ENCODE measurements at places on chromosomes 1 and 21.

GRCh38 chr1:10679496-10680220 is 116.8 kb downstream of the CASZ1 start:
- DNase-seq = no peak

- DNase-seq = no peak
Measured at GRCh38 chr1:32540605-32541004, 1.4 kb downstream of the ZBTB8A start.

DNA sequence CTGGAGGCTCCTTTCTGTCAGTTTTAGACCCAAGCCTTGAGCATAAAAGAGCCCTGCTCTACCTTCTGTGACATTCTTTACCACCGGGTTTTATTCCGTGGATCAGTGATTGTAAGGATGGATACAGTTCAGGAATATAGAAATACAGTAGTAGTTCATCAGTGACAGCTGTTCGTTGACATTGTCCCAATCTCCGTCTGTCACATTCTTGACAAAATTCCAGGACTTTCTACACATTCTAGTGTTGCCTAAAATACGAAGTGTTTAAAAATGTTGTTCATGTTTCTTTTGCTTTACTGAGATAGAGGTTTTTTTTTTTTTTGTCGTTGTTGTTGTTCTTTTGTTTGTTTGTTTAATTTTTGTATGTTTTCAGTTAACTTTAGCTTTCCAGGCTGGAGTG is 29.9 kb downstream of the MAP10 start:
- no peak for DNase-seq

- DNase-seq = no peak
Measured at GRCh38 chr1:68429233-68429808, 20.4 kb downstream of the RPE65 start.

DNA sequence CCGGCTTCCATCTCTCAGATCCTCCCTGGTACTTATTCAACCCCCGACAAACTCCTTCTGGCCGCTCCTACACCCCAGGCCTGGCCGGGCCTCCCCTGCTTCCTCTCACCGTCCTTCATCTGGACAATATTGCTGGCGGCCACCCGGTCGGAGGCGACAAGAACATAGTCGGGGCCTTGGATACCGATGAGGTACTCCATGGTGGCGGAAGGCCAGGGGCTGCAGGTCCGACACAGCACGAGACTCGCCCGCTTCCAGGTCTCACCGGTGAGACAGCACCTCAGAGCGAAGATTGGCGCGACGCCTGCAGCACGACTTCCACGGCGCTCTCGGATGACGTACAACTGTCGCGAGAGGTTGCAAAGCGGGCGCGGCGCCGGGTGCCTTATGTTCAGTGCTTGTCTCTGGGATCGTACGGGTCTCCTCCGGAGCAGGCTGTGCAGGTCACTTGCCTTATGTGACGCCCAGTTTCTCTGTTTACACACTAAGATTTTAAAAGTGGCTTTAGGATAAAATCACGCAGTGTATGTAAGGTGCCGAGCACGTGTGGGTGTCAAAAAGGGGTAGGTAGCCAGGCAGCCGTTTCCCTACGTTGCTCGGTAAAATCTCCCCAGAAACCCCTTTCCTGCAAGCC is at the start of gene PSMB2:
PSMB2 (minus strand) TSS at position 294 of the 634 bp plus-strand sequence; CDS start at position 200, 94 bp downstream.
- peak; percentile 88 for DNase-seq

GRCh38 chr1:101290119-101290921 is 53.5 kb downstream of the S1PR1 start:
- DNase-seq = no peak

- no peak for DNase-seq
Measured at GRCh38 chr1:182885591-182885990, 46.4 kb downstream of the DHX9 start.

DNA sequence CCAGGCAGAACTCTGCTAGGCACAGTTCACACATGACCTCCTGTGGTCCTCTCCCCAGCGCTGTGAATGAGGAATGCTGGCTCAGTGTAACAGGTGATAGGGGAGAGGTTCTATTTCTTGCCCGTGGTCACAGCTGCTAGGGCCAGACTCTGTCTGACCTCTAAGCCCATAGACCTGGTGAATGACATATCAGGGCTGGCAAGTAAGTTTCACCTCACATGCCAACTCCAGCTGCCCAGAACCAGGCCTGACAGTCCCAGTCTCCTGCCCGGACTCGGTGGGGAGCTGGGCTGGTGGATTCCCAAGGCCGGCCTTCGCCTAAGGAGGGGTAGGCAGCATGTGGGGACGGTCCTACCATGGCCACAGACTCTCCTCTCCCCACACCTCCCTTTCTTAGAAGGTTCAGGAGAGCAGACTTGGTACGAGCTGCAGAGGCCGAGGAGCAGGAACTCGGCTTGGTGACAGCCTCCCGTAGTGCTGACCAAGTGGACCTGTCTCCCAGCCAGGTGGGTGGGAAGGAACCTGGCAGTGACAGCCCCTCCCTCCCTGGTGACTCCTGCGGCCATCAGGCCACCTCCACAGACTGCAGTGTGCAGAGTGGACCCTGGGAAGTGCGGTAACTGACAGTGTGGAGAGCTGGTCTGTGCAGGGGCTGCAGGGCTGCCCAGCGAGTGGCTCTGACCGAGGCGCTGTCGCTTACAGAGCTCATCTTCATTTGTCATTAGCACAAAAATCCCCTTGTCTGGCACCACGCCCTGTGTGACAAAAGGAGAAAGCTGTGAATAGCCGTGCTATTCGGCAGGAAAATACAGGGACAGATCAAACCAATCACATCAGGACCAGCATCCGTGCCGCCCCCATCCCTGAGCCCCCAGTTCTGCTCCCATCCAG is 74.6 kb downstream of the SCCPDH start:
- no peak for DNase-seq

DNA sequence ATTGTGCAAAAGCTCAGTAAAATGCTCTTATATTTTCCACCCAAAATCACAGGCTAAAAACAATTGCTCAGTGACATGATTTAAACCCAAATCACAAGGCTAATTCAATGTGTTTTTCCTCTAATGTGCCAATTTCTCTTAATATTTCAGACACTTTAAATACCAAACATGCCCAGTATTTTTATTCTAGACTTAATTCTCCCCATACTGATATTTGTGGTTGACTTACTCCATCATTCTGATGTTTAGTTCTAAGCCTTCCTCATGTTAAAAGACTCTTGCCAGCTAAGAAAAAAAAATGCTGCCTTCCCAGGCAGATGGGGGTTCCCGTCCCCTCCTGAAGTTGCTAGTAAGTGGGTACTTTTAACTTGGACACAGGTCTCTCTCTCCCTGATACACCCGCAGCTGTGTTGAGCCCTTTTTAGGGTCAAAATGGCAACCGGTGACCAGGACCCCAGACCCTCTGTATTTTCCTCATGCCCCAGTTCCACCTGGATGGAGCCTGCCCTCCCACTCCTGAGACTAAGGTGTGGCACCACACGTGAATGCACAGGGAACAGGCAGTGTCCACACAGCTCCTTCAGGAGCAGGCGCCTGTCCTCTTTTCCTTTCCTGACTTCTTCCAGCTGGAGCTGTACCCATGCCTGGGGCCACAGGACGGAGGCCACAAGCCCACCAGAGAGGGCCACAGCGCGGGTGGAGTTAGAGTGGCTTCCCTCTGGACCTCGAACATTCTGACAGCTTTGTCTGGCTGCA is 118.9 kb downstream of the RIPK4 start:
- no peak for DNase-seq

- DNase-seq = no peak
Measured at GRCh38 chr1:66985835-66986234, 61.0 kb downstream of the MIER1 start.

GRCh38 chr1:217090060-217090911 is 367.1 kb upstream of the ESRRG start:
- DNase-seq = peak; percentile 45

- peak; percentile 21 for DNase-seq
Measured at GRCh38 chr1:31064111-31064717, 1.3 kb downstream of the PUM1 start.

GRCh38 chr1:171910786-171911185 is 69.5 kb downstream of the DNM3 start:
- DNase-seq = no peak

DNA sequence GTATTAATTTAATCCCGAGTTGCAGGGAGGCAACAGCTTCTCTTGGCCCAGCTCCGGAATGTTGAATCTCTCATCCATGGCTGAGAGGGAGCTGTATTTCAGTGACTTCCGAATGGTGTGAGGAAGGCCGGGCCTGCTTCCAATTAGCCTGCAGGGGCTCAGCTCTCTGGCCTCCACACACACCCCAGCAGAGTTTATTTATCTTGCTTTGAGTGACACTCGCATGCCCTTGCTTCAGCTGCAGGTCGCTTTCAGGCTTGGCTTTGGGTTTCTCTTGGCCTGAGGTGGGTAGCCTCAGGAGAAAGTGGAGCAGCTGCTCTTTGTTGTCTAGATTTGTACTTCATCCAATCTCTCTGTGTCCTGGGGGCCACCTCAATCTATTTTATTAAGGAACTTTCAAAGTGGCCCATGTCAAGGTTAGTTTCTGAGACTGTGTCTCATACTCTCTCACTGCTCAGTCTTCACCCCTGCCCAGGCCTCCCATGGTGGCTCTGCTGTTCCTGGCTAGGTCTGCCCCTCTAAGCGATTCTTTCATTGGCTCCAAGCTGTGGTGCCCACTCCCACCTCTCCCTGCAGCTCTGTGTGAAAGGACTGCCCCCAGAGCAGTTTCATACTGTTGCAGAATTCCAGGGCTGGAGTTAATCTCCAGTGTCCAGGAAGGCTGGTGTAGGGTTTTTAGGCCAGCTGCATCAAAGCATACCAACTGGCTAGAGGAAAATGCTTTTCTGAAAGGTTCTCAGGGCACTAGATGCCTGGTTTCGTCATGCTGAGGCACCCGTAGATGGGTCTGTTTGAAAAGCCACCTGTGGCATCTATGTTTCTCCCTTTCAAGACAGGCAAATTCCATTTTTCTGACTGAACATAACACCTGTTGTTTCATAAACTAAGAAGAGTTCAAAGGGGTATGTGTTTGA is 153.5 kb downstream of the PLXNA2 start:
- no peak for DNase-seq

DNA sequence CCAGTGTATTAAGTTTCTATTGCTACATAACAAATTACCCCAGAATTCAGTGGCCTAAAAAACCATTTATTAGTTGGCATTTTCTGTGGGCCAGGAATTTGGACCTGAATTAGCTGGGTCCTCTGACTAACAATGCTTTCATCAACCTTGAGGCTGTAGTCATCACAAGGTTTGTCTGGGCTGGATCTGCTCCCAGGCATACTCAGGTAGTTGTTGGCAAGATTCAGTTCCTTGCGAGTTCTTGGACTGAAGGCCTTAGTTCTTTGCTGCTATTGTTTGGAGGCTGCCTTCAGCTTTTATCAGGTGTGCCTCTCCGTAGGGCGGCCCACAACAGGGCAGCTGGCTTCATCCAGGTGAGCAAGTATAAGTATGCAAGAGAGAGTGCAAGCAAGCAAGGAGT is 31.4 kb upstream of the DEPDC1 start:
- no peak for DNase-seq

DNA sequence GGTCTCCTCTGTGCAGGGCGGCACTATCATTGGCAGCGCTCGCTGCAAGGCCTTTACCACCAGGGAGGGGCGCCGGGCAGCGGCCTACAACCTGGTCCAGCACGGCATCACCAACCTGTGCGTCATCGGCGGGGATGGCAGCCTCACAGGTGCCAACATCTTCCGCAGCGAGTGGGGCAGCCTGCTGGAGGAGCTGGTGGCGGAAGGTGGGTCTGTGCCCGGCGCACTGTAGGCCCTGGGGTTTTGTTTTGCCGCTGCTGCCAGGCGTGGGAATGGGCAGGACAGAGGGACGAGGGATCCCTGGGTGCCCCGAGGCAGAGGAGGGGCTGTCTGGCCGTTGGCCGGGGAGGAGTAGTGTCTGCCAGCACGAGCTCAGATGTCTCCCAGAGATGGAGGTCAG is 12.2 kb downstream of the PFKL start:
- DNase-seq = no peak

- DNase-seq = no peak
Measured at GRCh38 chr1:30668024-30668423, 55.4 kb downstream of the MATN1 start.

DNA sequence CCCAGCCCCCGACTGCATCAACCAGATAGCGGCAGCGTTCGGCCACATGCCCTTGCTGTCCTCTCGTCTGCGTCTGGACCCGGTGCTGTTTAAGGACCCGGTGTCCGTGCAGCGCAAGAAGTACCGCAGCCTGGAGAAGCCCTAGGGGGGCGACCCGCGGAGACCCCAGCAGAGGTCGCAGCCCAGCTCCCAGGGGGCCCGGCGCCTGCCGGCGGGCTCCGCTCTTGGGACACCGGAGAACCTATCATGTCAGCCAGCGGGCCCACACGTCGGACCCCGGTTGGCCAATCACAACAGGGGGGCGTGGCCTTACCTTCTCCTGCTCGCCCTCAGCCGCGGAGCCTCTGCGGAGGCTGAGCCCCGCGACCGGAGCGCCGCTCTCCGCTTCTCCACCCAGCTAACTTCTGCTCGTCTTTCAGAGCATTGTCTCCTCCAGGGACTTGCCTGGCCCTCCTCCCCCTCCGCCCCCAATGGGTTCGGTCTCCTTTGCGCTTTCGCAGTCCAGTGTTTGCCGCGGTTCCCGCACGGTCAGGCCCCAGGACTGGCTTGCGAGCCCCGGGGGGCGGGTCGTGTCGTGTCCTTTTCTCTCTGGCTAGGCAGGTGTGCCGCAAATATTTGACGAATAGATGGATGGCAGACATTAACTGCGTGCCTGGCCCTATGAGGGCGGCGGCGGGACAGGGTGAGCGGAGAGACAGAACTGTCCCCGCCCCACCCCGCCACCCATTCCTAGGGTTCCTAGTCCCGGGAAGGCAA is 10.5 kb downstream of the SLC30A2 start:
- peak; percentile 92 for DNase-seq

DNA sequence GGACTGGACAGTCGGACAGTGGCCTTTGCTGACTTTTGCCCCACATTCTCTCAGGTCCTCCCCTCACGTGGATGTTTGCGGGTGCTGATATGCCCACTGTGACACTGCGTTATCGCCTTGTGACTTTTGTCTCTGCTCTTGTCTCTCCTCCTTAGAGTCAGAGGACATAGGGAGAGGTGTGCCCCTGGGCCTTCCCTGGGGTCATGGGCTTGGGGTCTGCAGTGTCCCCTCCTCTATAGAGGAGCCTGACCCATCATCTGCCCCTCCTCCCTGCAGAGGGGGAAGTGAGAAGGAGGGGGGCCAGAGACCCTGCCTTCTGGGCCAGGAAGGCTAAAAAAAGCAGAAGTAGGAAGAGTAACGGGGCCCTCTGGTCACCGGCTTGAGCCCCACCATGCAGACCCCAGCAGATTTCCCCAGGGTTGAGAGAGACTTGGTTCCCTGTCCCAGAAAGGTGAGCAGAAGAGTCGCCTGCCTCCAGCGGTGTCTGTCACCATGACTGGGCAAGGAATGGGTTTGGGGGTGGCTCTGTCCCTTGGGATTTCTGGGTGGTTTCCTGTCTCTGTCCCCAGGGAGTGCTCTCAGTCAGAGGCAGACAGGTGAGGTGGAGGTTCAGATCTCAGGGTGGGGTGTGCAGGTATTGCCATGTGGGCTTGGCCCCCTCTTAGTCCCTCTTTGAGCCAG is 13.3 kb downstream of the RPS6KA1 start:
- DNase-seq = no peak

- no peak for DNase-seq
Measured at GRCh38 chr1:21818656-21819055, 6.6 kb downstream of the LDLRAD2 start.

GRCh38 chr1:45409276-45409675 is 69.0 kb upstream of the MUTYH start:
- no peak for DNase-seq

GRCh38 chr1:48671578-48671977 is 105.1 kb downstream of the BEND5 start:
- no peak for DNase-seq

- no peak for DNase-seq
Measured at GRCh38 chr1:171160639-171161354, 24.3 kb upstream of the FMO2 start.
